Colonic mucosa (tissue), 4 donors: ENCODE measurements at places on chromosomes 16 and 17. TPM values are rescaled to one million over a fixed set of nuclear protein-coding genes. Genes with fewer than 3 reads are reported as not detected.

ABCC3 gene
- total RNA-seq = 187 TPM

KRTAP4-1 gene
- 0.53 TPM for total RNA-seq

DNA sequence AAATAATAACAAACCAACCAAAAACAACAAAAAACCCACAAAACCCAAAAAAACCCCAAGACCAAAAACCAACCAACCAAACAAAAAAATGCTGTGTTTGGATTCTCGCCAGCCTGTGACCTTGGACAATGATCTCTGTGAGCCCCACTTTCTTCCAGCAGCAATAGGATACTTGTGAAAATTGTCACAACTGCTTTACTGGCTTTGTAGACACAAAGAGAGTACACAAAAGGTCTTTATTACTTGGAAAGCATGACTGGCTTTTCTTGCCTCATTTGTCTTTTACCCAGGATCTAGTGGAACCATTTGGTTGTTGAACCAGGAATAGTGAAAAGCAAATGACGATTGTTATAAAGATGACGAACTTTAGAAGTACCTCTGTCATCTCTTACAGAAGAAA lies 256.6 kb downstream of the UTP18 start:
- no peaks in the 10 kb centered on the region for H3K36me3 ChIP-seq
- no peaks in the 10 kb centered on the region for H3K4me1 ChIP-seq

SDF2 gene
- 56.4 TPM for total RNA-seq

KIFC3 gene
- total RNA-seq = 5.7 TPM

KRTAP17-1 gene
- not detected for total RNA-seq

- no peak overlapping the region for H3K27ac ChIP-seq
- no peaks in the 10 kb centered on the region for H3K27me3 ChIP-seq
- no peaks in the 10 kb centered on the region for H3K36me3 ChIP-seq
- DNase-seq = no peak
- no peak overlapping the region for H3K4me3 ChIP-seq
- H3K4me1 ChIP-seq = no peaks in the 10 kb centered on the region
Observed at GRCh38 chr17:7215136-7215638, 4.4 kb downstream of the DLG4 start.

- H3K36me3 ChIP-seq = peaks cover 24% of the 10 kb centered on the region
- no peaks in the 10 kb centered on the region for H3K27me3 ChIP-seq
- H3K4me3 ChIP-seq = no peak overlapping the region
- H3K4me1 ChIP-seq = no peaks in the 10 kb centered on the region
- DNase-seq = no peak
Observed at GRCh38 chr17:40170325-40170724, 6.9 kb upstream of the RAPGEFL1 start.

GP1BA gene
- total RNA-seq = not detected

- H3K4me1 ChIP-seq = no peaks in the 10 kb centered on the region
- no peak overlapping the region for H3K27ac ChIP-seq
- no peaks in the 10 kb centered on the region for H3K27me3 ChIP-seq
- no peak for DNase-seq
- no peak overlapping the region for H3K4me3 ChIP-seq
Observed at GRCh38 chr17:60538726-60539125, 12.7 kb upstream of the APPBP2 start.

DNA sequence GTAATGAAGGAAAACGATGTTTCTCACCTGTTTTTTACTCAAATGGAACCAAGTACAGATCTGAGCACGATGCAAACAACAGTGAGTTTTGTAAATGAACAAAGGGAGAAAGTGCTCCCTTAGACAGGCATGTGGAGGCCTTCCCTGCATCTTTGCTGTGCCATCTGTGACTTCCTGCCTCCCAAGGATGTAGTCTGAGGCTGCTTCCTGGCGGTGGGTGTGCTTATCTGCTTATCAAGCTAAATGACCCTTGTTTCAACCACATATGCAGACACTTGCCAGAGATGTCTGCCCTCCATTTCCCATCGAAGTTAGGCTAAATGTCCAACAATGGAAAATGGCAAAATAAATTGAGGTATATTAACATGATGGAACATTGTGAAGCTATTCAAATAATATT lies 34.6 kb downstream of the RGS9 start:
- no peaks in the 10 kb centered on the region for H3K27me3 ChIP-seq
- H3K27ac ChIP-seq = no peak overlapping the region
- H3K4me1 ChIP-seq = no peaks in the 10 kb centered on the region
- no peak for DNase-seq
- H3K4me3 ChIP-seq = no peak overlapping the region

DNA sequence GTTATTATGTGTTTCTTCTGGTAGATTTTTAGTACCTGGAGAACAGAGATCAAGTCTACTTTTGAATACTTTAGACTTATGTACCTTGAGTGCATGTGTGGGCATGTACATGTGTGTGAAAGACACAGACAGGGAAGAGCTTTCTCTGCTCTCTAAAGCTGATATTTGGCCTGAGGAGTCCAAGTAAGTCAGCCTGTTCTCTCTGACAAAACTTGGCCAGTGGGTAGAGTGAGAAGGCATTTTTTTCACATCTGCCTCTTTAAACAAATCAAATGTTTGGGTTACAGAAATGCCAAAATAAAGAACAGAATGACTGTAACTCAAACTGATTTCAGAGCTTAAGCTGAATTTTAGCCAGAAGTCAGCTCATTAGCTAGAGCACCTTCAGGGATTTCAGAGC lies 309.7 kb upstream of the DYNLRB2 start:
- no peaks in the 10 kb centered on the region for H3K36me3 ChIP-seq
- H3K4me1 ChIP-seq = no peaks in the 10 kb centered on the region
- no peak for DNase-seq
- no peak overlapping the region for H3K27ac ChIP-seq
- no peaks in the 10 kb centered on the region for H3K27me3 ChIP-seq
- H3K4me3 ChIP-seq = no peak overlapping the region

DNA sequence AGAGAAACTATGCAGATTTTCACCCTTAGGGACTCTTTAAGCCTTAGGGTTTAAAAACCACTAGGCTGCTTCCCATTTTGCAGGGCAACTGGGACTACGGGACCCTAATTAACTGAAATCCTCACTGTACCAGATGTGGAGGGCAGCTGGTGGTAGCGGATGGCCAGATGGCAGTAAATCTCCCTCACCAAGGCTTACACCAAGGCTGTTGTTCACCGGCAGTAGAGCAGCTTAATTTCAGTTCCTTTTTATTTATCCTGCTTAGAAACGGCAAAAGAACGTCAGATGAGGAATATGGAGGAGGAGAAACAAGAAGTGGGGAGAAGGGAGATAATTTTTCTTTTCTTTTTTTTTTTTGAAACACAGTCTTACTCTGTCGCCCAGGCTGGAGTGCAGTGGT lies 6.5 kb downstream of the ABHD15 start:
- H3K27ac ChIP-seq = no peak overlapping the region
- H3K4me1 ChIP-seq = peaks cover 6% of the 10 kb centered on the region
- DNase-seq = no peak
- H3K4me3 ChIP-seq = no peak overlapping the region
- no peaks in the 10 kb centered on the region for H3K27me3 ChIP-seq
- H3K36me3 ChIP-seq = no peaks in the 10 kb centered on the region

KRT36 gene
- not detected for total RNA-seq

DNA sequence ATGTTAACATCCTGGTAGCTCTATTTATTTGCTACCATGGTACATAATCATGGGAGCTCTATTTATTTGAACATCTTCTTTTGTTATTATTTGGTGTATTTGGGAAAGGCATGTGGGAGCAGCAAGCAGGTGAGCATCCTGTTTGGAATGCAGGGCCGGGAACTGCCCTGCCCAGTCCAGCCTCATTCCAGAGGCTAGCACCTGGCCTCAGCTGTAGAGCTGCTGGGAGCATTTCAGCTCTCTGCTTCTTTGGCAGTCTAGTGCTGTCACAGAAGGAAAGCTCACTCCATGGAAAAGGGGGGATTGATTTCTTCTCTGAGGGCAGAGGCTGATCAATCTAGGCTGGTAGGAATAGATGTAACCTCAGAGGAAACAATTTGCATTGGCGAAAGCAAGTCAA lies 112.5 kb downstream of the WWOX start:
- no peak overlapping the region for H3K27ac ChIP-seq
- no peaks in the 10 kb centered on the region for H3K4me1 ChIP-seq
- H3K27me3 ChIP-seq = no peaks in the 10 kb centered on the region

DNA sequence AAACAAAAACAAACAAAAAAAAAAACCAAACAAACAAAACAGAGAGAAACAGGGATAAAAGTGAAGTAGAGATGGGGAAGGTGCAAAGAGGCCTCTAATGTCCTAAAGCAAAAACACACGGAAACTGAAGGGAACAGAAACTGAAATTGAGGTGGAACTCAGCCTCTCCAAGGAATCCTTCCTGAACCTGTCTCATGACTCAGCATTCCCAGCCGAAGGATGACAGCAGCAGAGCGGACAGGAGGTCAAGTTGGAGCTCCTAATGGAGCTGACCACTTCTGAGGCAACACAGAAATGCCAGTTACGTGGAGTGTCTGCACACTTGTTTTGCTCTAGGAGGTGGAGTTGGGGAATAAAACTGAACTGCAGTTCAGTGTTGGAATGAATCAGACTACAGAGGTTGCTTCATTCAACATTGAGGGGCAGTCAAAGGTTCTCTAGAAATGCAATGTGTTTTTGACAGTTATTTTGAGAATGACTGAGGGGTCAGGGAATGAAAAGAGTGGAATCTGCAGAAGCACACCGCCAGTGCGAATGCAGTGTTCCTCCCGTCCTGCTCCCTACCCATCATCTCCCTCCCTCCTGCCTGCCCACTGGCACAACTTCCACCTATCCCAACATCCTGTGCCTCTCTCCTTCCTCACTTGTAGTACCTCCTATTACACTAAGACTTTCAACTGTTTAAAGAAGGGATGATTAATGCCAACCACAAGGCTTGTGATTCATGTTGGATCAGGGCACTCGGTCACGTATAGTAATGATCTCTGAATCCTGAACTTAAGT lies 6.3 kb downstream of the UBE2O start:
- H3K4me3 ChIP-seq = no peak overlapping the region
- H3K27me3 ChIP-seq = no peaks in the 10 kb centered on the region
- H3K36me3 ChIP-seq = no peaks in the 10 kb centered on the region

MRPS34 gene
- total RNA-seq = 227 TPM

GRCh38 chr17:929586-929985 lies 50.0 kb downstream of the NXN start:
- no peak for DNase-seq
- no peak overlapping the region for H3K4me3 ChIP-seq
- no peaks in the 10 kb centered on the region for H3K4me1 ChIP-seq
- no peaks in the 10 kb centered on the region for H3K27me3 ChIP-seq
- H3K36me3 ChIP-seq = no peaks in the 10 kb centered on the region
- H3K27ac ChIP-seq = no peak overlapping the region

- no peaks in the 10 kb centered on the region for H3K36me3 ChIP-seq
- no peaks in the 10 kb centered on the region for H3K4me1 ChIP-seq
- no peak overlapping the region for H3K4me3 ChIP-seq
- DNase-seq = no peak
Observed at GRCh38 chr16:11242658-11243057, 13.3 kb downstream of the SOCS1 start.

GRCh38 chr17:57102122-57102521 lies 17.1 kb downstream of the AKAP1 start:
- no peak overlapping the region for H3K27ac ChIP-seq
- no peaks in the 10 kb centered on the region for H3K36me3 ChIP-seq
- H3K27me3 ChIP-seq = no peaks in the 10 kb centered on the region

TEKT1 gene
- total RNA-seq = not detected

BCO1 gene
- 6.1 TPM for total RNA-seq

GRCh38 chr16:84421938-84422220 lies 53.5 kb downstream of the ATP2C2 start:
- no peak overlapping the region for H3K4me3 ChIP-seq
- H3K27me3 ChIP-seq = no peaks in the 10 kb centered on the region
- no peaks in the 10 kb centered on the region for H3K4me1 ChIP-seq

GRCh38 chr17:73384926-73385325 lies 73.1 kb upstream of the CDC42EP4 start:
- H3K27me3 ChIP-seq = no peaks in the 10 kb centered on the region
- no peak overlapping the region for H3K4me3 ChIP-seq
- no peak for DNase-seq
- H3K36me3 ChIP-seq = no peaks in the 10 kb centered on the region
- H3K27ac ChIP-seq = no peak overlapping the region

DNAH9 gene
- total RNA-seq = 0.40 TPM

- H3K36me3 ChIP-seq = no peaks in the 10 kb centered on the region
- H3K4me3 ChIP-seq = no peak overlapping the region
- DNase-seq = no peak
- H3K27me3 ChIP-seq = no peaks in the 10 kb centered on the region
- H3K4me1 ChIP-seq = no peaks in the 10 kb centered on the region
- H3K27ac ChIP-seq = no peak overlapping the region
Observed at GRCh38 chr16:54462151-54462651, 175.6 kb upstream of the IRX3 start.

PERCC1 gene
- total RNA-seq = 0.27 TPM

SMIM5 gene
- 39.9 TPM for total RNA-seq

- no peak overlapping the region for H3K27ac ChIP-seq
- DNase-seq = no peak
- no peaks in the 10 kb centered on the region for H3K4me1 ChIP-seq
- H3K27me3 ChIP-seq = no peaks in the 10 kb centered on the region
- H3K36me3 ChIP-seq = no peaks in the 10 kb centered on the region
Observed at GRCh38 chr16:10583269-10583668, 2.9 kb upstream of the EMP2 start.

DNA sequence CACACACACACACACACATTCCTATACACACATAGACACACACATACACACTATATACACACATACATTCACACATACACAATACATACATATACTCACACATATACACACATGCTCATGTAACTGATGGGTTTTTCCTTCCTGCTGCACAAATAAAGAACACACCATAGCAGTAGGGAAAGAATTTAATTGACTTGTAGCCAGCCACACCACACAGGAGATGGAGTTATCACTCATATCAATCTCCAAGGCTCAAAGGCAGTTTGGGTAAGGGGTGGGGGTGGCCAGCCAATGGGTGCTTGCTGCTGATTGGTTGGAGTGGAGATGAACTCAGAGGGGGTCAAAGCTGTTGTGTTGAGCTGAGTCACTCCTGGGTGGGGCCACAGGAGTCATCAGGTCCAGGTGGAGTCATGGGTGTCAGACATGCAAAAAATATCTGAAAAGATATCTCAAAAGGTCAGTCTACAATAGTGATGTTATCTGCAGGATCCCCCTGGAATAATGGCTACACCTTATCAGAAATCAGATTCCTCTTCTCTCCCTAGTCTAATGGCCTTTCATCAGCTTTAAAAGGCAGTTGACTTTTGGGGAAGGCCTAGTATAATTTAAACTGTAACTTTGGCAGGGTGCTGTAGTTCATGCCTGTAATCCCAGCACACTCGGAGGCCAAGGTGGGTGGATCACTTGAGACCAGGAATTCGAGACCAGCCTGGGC lies 46.1 kb downstream of the WSB1 start:
- no peaks in the 10 kb centered on the region for H3K4me1 ChIP-seq
- DNase-seq = no peak
- no peaks in the 10 kb centered on the region for H3K36me3 ChIP-seq
- no peak overlapping the region for H3K4me3 ChIP-seq
- no peaks in the 10 kb centered on the region for H3K27me3 ChIP-seq

CACNA1H gene
- total RNA-seq = 2.1 TPM

C16orf96 gene
- total RNA-seq = not detected

DNA sequence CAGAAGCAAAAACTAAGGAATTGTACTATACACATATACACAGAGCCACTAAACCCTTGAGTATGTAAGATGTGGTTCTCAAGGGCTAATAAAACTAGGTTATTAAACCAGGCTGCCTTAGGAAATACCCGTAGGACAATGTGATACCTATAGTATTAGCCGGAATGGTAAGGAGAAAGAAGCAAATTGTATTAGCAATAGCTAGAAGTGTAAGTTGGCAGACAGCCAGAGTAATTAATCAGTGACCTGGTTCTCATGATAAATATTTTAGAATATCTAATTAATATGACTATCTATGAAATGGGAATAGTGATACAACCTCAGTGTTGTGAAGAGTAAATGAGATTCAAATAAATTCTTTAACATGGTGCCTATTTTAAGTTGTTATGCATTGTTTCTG lies 18.6 kb downstream of the GDPD1 start:
- H3K27ac ChIP-seq = no peak overlapping the region
- no peak for DNase-seq
- H3K36me3 ChIP-seq = no peaks in the 10 kb centered on the region
- no peaks in the 10 kb centered on the region for H3K27me3 ChIP-seq
- no peaks in the 10 kb centered on the region for H3K4me1 ChIP-seq
